Right forelimb (tissue), 1 donor: ENCODE measurements at places on chromosomes 1 and 21.

- no peak for DNase-seq
Observed at GRCh38 chr1:239840790-239841189, 250.9 kb upstream of the FMN2 start.

- no peak for DNase-seq
Observed at GRCh38 chr21:34834852-34835501, 166.2 kb downstream of the CLIC6 start.

DNA sequence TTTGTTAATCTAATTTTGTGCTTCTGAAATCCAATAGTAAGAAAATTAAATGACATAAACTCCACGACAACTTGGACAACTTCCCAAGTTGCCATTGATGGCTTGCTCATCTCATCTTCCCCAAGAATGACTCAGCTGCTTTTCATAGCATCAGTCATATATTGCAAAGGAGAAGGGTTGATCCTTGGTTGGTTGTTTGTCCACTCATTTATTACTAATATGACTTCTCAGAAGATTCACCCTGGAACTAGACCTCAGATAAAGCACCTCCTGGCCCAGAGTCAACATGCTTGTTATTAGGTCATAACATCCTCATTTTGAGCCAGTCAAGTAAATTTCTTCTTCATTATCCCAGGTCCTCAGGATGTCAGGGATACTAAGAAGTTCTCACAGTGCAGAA is 2.3 kb upstream of the LCE3D start:
- DNase-seq = no peak

GRCh38 chr1:33930346-33931110 is 66.6 kb downstream of the HMGB4 start:
- no peak for DNase-seq

GRCh38 chr1:231376875-231377549 is 38.9 kb downstream of the SPRTN start:
- no peak for DNase-seq

GRCh38 chr21:21003701-21004100 is 5.5 kb downstream of the NCAM2 start:
- DNase-seq = no peak

GRCh38 chr1:112395256-112395820 is 676 bp upstream of the CTTNBP2NL start:
- DNase-seq = no peak

GRCh38 chr1:71882226-71882625 is 400.1 kb downstream of the NEGR1 start:
- DNase-seq = no peak

DNA sequence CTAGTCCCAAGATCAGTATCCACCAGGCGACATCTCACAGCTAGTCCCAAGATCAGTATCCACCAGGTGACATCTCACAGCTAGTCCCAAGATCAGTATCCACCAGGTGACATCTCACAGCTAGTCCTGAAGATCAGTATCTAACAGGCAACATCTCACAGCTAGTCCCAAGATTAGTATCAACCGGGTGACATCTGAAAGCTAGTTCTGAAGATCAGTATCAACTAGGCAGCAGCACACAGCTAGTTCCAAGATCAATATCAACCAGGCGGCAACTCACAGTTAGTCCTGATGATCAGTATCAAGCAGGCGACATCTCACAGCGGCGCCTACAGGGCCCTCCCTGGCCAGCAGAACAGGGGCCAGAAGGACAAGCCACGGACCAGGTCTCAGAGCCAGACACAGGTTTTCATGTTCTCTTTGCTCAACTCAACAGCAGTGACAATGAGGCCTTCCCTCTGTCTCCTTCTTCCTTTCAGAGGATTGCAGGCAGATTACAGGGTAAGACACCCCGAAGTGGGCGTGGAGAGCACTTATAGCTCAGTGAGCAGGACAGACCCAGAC is 32.5 kb downstream of the NPHP4 start:
- no peak for DNase-seq

DNA sequence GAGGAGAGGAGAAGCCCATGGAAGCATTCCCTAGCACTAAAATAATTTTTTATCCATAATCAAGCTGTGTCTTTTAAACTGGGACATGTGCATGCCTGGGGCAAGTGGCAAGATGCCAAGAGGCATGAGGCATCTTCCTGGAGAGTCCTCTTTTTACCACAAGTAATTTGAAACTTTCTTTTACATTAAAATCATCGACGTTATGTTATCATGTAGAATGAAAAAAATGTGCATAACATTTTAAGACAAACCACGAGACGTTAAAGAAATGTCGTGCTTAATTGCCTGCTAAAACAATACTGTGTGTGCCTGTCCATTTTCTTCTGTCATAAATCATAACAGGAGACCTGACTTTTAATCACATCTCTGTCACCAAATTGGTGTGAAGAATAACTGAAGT is 1.5 kb downstream of the STYXL2 start:
- DNase-seq = no peak

DNA sequence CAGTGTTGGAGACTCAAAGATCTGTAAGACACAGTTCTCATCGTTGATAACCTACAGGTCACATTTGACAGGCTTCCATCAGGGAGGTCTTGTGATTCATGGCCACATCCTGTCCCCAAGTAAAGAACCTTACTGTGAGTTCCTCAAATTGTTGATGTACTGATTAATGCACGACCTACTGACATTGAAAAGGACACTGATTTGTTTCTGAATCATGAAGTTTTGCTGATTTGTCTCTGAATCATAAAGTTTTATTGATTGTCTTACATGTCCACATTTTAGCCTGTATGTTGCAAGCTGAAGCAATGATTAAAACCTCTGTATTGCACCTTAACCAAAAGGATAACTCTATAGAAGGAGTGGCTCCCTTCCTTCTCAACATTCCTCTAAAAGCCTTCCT is 476.3 kb upstream of the RUNX1 start:
- DNase-seq = no peak

DNA sequence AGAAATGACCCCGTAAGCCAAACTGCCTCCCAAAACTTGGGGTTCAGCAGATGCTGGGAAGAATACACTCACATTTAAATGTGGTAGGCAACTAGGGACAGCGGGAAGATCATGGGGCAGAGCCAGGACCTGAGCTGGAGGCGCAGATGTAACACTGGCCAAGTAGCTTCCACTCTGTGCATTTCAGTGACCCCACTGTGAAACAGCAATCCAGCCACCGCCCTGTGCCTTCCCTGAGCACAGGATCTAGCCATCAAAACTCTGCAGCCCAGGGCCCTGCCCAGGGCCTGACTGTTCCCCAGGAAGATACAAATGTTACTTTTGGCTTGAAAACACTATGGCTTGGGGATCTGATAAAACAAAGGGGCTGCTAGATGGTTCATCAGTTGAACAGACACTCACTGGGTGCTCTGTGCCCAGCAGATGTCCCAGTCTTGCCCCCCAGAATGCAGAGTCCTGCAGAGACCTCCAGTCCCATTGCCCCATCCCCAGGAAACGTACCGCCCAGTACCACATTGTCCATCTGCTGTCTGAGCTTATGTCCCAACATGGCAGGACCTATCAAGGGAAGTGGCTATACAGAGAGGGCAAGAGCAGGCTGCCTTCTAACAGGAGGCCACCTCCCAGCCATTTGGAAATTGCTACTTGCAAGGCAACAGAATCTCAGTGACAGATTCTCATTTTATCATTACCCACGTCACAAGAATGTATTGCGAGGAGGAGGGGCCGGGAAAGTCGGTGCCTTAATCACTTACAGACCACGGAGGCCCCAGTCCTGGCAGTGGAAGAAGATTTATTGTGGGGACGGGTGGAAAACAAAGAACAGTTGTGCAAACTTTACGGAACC is 124.0 kb downstream of the DMRTB1 start:
- DNase-seq = peak; percentile 70

DNA sequence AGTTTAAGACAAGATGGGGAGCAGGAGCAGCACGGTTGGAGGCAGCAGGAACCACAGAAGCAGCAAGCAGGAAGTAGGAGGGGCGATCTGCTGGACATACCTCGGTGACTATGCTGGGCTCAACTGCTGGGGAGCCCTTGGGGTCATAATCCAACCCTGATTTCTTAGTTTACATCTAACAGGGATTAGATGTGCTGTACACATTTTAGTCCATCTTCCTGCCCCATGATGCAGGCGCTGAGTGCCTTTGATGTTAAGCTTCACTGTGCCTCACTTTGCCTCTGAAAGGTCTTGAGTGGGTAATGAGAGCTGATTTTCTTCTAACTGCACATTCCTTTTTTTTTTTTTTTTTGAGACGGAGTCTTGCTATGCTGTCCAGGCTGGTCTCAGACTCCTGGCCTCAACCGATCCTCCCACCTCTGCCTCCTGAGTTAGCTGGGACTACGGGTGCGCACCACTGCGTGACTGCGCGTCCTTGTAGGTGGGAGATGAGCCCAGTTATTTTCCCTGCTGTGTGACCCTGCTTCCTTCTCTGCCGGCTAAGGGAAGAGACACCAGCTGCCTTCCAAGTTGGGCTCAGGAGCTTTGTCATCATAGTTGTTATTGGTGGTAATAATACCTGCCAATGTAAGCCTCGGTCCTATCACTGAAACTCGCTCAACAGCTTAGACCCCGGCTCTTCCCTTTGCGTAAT is 1.1 kb upstream of the RCAN3 start:
- DNase-seq = no peak

DNA sequence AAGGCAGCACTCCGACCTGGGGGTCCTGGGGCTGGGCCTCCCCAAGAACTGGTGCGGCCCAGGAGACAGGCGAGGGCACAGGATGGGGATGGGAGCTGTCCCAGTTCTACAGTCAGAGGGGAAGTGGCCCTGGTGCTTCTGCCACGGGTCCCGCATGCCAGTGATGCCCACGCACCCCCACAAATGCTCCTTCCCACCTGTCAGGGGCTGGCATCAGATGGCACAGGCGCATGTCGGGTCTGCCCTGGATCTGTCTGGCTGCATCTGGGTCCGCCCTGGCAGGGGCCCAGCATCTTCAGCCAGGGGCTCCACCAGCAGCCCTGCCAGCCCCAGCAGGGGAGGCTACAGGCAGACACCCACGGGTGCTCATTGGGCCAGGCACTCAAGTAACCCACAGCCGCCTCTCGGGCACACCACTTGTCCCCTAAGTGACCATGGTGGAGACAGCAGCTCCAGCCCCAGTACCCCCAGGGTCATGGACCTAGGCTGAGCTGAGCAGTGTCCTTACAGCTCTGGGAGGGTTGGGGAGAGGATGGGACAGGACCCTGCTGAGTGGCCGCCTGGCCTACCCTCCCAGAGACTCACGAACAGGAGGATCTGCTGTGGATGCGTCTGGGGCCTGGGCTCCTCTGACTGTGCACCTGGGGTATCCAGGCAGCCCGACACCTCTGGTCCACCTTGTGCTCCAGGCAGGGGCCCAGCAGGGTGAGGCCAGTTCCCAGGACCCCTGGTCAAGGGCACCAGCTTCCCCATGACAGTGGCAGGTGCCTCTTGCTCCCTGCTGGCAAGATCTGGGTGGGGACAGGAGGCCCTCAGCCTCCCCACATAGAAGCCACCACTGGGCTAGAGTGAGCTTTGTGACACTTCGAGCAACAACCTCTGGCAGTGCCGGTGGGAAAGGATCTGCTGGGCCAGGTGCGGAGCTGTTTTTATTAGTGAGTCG is 5.4 kb downstream of the SMIM1 start:
- DNase-seq = no peak

DNA sequence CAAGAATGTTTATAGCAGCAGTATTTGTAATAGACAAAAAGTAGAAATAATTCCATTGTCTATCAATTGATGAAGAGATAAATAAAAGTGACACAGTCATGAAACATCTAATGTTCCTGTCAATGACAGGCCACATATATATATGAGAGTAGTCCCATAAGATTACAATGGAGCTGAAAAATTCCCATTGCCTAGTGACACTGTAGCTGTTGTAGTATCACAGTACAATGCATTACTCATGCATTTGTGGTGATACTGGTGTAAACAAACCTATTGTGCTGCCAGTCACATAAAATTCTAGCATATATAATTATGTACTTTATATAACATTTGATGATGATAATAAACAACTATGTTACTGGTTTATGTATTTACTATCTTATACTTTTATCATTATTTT is 141.9 kb upstream of the LYPLAL1 start:
- no peak for DNase-seq

GRCh38 chr1:62377043-62377562 is 57.9 kb upstream of the KANK4 start:
- DNase-seq = no peak

DNA sequence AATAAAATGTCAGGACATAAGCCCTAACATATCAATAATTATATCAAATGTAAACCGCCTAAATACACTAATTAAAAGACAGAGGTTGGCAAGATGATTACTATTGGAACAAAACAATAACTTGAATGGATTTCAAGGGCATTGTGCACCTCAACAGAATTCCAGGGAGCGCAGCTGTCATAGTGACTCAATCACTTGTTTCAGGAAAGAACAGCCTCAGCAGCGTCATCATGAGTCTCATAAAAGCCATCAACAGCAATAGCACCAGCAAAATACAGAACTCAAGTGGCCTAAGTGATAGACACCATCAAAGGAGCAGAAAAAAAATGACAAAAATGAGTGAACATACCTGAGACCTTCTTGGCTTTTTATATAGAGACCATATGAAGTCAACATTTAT is 632.7 kb upstream of the NR5A2 start:
- DNase-seq = no peak

DNA sequence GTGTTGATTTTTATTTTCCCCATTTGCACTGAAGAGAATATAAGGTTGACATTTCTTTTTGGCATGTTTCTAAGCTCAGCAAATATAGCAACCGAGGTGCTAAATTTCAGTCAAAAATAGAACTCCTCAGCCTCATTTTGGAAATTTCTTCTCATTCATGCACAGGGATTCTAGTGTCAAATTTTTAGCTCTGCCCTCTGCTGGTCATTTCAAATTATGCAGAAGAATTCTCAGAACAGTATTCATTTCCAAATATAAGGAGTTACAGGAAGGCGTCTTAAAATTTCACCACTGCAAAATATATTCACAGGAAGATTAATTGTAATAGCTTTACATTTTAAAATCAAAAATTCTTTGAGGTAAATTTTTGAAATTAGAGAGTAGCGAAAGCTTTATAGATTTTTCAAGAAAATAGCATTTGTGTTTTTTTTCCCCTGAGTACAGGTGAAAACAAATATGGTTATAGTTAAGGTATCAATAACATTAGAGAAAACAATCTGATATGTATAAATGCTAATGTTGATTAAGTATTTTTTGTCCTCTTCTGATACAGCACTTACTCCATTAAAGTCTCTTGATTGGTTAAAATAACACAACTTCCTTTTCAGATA is 57.9 kb downstream of the FMN2 start:
- DNase-seq = no peak

GRCh38 chr1:173405281-173405680 is 71.9 kb upstream of the PRDX6 start:
- no peak for DNase-seq

- no peak for DNase-seq
Observed at GRCh38 chr1:22806584-22806983, 95.9 kb downstream of the EPHB2 start.

DNA sequence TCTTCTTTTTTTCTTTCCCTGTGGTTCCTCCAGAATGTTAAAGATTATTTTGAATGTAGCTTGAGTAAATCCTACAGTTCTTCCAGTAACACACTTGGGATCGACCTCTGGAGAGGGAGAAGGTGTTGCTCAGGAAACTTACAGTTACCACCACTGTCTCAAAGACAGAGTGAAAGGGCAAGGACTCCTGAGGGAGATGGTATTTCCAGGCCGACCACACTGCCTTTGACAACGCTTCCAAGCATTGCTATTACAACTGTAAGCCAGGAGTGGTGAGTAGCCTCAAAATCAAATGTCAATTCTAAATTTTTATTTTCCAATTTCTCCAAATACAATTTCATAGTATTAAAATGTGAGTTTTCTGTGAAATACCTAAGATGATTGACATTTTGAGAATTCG is 125.9 kb downstream of the PDE4B start:
- no peak for DNase-seq

- no peak for DNase-seq
Observed at GRCh38 chr1:87449348-87449963, 120.8 kb downstream of the LMO4 start.

GRCh38 chr21:38920631-38921398 is 115.1 kb downstream of the ETS2 start:
- peak; percentile 44 for DNase-seq
